ENCODE measurements at places on chromosomes 4 and X. TPM values are rescaled to one million over a fixed set of nuclear protein-coding genes. Genes with fewer than 3 reads are reported as not detected.

The POU3F4 gene
- 7.8 TPM for polyA plus RNA-seq

The USP27X gene
- 11.4 TPM for polyA plus RNA-seq

DNA sequence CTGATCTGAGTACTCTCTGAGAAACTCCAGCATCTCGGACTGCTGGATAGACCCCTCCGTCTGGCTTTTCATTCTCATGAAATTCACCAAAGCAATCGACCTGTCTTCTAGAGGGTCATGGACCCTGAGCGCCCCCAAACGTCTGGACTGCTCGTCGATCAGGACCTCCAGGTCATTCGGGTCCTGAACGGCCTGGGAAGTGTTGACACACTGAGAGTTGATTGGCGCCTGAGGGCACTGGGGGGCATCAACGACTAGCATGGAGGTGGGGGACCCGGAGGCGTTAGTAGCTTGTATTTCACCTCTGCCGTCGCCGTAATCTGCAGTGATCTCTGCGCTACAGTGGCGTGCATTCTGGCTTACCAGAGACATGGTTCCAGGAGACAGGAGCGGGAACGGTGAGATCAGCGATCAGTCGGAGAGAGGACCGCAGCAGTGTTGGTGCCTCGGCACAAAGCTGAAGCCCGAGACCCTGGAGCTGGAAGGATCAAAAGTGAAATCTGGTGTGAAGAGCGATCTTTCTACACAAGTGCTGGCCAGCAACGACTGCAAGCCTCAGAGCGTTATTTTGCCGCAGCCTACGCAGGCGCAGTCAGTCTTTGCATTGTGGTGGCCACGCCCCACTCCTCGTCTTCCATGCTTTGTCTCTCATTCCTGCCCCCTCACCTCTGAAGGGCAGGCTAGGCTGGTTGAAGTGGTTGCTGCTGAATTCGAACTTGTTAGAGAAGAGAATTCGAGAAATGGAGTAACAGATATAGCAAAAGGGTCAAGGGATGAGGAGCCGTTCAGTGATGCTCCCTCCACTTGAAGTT, at the start of gene MAGEE2:
Gene MAGEE2 (minus strand): TSS at position 575 of the 812 bp plus-strand sequence. CDS start 203 bp downstream, at position 372.
- DNase-seq: peak; percentile 15

The OPRPN gene
- polyA plus RNA-seq: not detected

The H2BW1 gene
- not detected for polyA plus RNA-seq

GRCh38 chr4:5199912-5200311, 148.6 kb downstream of the STK32B start:
- DNase-seq: no peak

The NCBP2L gene
- not detected for polyA plus RNA-seq

DNA sequence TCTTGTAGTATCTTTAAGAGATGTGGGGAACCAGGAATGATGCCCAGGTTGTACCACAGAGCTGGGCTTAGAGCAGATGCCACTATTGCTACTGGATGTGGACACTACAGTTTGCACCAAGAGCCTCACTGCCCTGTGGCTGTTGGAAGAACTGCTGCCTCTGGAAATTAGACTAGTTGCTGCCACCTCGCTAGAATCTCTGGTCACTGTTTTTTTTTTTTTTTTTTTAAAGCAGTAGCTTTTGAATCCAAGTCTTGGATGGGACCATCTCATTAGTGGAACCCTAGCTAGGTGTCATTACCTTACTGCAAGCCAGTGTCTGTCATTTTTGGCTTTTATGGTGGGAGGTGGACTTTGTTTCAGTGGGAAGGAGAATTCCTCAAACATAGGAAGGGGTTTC, 105.5 kb downstream of the ARHGAP10 start:
- DNase-seq: no peak

- DNase-seq: no peak
These were observed 254.5 kb downstream of the SOX3 start for GRCh38 chrX:140250391-140250790.

GRCh38 chrX:47863187-47863586, 26.5 kb downstream of the ZNF81 start:
- no peak for DNase-seq

The RTL5 gene
- polyA plus RNA-seq: 23.7 TPM

GRCh38 chrX:111354496-111354895, 57.5 kb downstream of the DCX start:
- DNase-seq: no peak

The SPATA4 gene
- polyA plus RNA-seq: 1.4 TPM

DNA sequence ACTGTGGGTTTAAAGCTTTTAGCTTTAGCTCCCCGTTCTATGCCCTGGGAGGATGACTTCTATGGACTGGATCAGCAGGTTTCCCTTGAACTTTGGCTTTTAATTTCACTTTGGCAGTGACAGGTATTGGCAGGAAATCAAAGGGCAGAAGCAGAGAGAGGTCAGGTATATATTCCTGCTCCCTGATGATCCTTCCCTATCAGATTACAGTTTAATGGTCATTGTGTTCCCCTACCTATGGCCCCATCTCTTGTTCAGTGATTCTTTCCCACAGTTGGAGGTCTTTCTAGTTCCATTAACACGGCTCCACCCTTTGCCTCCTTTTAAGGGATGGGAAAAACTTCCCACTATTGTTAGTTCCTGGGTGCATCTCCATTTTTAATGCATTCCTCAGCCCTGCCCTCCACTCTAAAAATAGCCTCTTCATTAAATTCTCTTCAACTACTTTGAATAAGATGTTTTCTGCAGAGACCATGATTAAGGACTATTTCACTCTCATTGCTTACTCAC, 107.8 kb upstream of the TMEM47 start:
- DNase-seq: no peak

DNA sequence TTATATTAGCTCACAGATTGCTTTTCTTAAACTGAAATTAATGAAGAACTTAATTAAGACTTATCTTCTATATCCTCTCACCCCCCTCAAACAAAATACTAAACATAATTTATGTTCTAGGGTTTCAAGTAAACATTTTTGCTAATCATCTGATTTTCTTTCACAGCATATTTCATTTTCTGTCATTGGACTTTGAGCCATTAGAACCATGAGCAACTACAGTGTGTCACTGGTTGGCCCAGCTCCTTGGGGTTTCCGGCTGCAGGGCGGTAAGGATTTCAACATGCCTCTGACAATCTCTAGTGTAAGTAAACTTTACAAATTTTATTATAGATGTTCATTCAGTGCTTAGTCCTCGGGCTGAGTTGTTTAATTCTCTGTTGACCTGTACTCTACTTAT, 3.3 kb downstream of the PDLIM5 start:
- DNase-seq: no peak

- DNase-seq: no peak
These were observed 193.4 kb upstream of the PACRGL start for GRCh38 chr4:20506827-20507226.

- no peak for DNase-seq
These were observed 9.9 kb downstream of the LHFPL1 start for GRCh38 chrX:112669824-112670223.

- peak; percentile 15 for DNase-seq
These were observed 160.4 kb upstream of the GPR101 start for GRCh38 chrX:137194164-137194563.

The KIT gene
- polyA plus RNA-seq: 20.1 TPM

GRCh38 chrX:2397229-2398063, 103.3 kb downstream of the DHRSX start:
- DNase-seq: no peak

GRCh38 chr4:98518559-98519267, 139.7 kb downstream of the TSPAN5 start:
- no peak for DNase-seq

GRCh38 chr4:138438608-138439007, 196.5 kb upstream of the SLC7A11 start:
- no peak for DNase-seq

DNA sequence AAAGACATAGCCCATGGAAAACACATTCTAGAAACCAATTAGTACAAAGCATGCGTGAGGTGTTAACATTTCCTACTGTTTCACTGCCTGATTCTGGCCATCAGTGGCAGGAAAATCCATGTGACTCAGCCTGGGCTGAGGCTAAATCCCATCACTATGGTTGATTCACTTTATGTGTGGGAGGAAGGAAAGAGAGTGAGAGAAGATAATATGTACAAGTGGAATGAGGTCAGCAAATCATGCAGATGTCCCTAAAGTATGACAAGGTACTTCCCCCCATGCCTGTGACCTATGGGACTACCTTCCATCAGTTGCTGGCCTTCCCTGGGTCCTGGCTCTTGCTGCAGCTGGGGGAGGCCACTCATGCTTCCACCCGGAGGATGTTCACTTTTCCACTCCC, 64.2 kb upstream of the MAP3K15 start:
- DNase-seq: no peak

DNA sequence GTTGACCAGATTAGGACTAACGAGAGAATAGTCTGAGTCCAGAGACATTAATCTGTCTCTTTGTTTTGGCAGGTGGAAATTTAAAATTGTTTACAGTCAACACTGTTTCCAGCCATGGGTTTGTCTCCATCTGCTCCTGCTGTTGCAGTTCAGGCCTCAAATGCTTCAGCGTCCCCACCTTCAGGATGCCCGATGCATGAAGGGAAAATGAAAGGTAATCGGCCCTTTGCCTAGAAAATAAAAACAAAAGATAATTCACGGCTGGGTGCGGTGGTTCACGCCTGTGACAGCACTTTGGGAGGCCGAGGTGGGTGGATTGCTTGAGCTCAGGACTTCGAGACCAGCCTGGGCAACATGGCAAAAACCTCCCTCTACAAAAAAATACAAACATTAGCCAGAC, 815 bp downstream of the HCCS start:
- no peak for DNase-seq

DNA sequence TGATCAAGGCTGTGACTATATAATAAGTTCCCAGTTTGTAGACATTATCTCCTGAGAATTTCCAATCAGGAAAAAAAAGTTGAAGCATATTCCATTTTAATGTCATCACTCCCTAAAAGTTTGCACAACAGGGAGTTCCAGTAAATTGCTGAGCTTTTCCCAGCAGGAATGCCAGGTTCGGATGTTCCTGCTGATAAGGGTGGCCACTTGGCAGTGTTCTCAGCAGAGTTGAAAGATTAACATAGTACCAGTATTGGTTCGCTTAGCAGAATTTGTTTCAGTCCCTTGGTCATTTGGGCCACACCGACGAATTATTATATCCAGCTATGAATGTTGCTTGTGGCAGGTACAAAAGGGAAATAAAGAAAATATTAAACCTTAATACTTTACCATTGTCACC, 5.2 kb upstream of the CXCL2 start:
- DNase-seq: no peak

GRCh38 chrX:73268463-73268862, 53.8 kb upstream of the NAP1L2 start:
- DNase-seq: no peak

GRCh38 chrX:15816886-15817285, 26.6 kb downstream of the ZRSR2 start:
- no peak for DNase-seq

DNA sequence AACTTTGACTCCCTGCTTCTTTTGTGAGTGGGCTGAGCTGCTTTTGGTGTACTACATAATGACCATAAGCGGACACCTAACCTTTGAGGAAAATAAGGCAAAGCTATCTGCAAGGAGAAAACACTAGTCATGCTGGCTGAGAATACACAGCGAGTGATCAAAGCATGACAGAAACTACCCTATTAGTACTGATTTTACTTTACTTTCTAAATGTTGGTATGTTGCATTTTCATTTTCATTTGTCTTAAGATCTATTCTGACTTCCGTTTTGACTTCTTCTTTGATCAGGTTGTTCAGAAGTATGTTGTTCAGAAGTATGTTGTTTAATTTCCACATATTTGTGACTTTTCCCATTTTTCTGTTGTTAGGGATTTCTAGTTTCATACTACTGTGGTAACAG, 361.1 kb downstream of the TRAM1L1 start:
- no peak for DNase-seq

DNA sequence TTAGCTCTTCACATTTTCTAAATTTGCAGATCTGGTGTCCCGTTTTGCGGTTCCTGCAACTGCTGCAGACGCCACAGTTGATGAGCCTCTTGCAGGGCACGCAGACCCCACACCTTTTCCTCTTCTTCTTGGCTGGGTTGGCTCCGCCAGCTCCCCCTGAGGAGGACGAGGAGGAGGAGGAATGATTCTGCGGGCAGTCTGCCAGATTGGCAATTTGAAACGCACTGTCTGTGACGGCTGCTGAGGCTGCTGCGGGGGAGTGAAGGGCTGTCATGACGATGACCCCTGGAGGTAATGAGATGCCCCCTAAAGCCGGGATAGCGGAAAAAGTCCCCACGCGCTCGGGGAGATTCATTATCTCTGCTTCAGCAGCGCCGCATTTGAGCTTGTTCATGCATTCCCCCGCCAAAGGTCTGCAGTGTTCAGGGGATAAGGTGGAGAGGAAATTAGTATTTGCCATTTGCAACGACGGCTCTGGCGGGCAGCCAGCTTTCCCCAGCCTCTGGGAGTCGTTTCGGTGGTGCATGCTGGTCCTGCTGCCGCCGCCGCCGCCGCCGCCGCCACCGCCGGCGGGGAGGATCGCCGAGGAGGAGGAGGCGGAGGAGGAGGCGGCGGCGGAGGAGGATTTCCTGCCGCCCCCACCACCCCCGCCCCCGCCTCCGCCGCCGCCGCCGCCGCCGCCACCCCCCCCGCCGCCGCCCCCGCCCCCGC, 3.8 kb downstream of the CXXC4 start:
- DNase-seq: peak; percentile 91

DNA sequence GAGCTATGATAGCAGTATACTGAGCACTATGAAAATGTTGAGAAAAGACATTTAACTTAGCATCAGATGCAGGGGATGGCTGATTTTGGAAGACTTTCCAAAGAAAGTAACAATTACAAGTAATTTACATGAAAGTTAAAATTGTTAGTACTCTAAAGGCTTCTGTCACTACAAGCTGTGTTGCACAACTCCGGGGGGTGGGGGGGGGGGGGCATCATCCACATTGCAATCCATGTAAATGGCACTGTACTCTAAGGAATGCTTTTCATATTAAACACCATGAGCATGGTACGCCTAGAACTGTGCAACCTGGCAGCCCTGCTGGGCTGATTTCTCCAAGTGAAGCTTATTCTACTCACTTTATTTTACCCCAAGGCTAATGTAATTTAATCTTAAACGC, 363.4 kb downstream of the TMA16 start:
- no peak for DNase-seq

DNA sequence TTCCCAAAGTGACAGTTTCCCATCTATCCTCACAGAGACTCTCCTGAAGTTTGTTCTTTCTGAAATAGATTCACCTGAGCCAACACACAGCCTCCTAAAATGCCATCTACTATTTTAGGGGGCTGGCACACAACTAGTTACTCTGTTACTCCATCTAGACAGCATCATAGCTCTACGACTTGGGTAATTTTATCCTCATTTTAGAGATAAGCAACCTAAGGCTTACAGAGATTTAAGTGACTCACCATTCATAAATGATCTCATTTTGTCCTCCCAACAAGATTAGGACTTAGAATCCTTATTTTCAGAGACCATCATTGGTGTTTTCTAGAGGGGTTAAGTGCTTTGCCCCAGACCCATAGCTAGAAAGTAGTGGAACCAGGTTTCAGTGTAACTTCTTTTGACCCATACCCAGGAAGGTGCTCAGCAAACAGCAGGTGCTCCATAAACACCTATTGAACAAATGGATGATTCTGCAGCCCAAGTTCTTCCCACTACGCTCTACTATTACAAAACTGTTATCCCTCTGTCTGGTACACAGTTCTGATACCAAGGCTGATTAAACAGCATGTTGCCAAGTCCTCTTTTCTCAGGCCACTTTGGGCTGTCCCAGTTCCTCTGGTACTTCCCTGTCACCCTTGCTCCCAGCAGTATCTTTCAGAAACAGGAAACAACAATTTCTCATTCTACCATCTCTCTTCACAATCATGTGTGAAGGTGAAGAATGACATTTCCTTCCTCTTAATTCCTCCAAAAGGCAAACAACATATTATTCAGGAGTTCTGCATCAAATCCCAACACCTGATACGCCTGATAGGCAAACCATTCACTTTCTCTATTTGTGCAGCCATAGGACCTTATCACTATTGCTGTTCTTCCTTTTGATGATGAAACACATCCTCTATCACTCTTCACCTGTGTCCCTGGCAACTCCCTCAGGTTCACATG, 304.7 kb upstream of the TAPT1 start:
- DNase-seq: no peak
